Fibroblast of skin of abdomen (primary cell): ENCODE measurements at places on chromosomes 5 and 9.

GRCh38 chr5:123080215-123080614 is 8.8 kb upstream of the PRDM6 start:
- no peak for DNase-seq

DNA sequence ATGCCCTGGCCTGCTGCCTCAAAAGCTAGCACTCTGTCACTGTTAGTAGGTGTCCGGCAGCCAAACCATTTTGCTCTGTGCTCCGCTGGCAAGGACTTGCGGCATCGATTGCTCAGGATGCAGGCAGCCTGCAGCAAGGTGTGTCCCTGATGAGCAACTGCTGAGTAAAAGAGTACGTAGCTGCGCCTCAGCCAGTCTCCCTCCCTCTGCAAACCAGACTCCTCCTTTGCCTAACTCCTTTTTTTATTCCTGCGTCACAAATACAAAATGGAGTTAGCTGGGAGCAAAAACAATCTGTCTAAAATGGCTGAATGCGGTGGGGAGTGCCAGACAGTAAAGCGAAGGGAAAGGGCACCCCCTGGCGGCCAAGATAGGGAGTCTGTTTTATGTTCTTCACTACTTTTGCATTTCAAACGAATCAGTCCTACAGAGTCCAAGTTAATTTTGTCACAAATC is 61.1 kb downstream of the DIAPH1 start:
- DNase-seq = peak; percentile 99

GRCh38 chr5:38718771-38719391 is 126.9 kb upstream of the OSMR start:
- peak; percentile 14 for DNase-seq

- no peak for DNase-seq
These were observed at the start of gene CER1 for GRCh38 chr9:14722391-14723035. Gene CER1, minus strand, starts transcription at chr9:14722733. Its CDS starts 61 bp downstream, at chr9:14722672.

DNA sequence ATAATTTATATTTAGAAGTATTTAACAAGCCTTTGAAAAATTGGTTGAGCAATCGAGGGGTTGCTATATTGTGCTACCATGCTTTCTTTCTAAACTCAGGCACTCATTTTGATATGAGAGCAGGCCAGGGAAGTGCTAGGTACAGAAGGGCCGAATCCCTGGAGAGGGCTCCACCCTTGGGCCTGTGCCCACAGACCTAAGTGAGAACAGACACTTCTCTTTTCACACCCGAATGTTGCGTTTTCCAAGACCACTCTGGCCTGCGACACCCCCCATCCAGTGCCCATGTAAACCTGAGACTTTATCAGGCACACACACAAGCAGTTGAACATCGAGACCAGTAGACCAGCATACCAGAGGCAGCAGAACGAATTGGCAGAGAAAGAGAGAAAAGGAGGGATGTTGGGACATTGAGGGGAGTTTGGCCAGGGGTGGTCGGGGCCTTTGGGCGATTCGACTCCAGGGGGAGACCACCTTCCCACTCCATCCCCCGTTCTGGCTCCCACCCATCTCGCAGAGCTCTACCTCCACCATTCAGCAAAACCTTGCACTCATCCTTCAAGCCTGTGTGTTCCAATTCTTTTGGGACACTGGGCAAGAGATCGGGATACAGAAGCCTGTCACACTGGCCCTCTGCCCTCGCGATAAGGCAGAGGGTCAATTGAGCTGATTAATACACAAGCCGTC is 134.8 kb downstream of the FBXO4 start:
- DNase-seq = no peak
